ENCODE measurements at places on chromosomes 7 and 10.

- DNase-seq: no peak
Measured at GRCh38 chr10:52257692-52258075, 56.4 kb upstream of the DKK1 start.

GRCh38 chr7:96017877-96018276 is 245.5 kb downstream of the DYNC1I1 start:
- DNase-seq: no peak

DNA sequence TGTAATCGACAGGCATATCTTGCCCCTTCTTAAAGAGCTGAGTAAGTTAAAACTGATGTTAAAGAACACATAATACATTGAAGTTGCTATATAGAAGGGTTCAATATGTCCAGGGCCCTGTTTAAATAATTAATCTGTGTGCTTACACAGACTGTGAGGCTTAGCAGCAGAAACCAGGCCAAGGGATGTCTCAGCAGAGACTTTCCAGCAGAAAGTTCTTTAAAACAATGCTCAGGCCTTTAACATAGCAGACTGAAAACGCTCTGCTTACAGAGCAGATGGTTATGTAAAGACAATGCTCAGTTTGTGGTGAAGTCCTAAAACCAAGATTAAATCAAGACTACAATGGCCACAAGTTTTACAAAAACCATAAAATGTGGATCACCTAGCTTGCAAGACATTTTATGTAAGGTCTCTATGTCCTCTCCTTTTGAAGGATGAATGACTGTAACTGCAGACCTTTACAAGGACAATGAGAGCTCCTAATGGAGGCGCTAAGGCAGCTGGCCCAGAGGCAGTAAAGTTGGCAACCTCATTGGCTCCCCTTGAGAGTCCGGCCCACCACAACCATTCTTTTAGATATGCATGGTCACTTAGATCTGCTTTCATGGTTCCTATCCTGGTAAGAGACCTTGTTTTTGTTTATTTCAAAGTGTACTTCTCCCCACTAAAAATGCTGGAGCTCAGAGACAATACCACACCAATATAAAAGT is 56.3 kb downstream of the FZD1 start:
- no peak for DNase-seq

DNA sequence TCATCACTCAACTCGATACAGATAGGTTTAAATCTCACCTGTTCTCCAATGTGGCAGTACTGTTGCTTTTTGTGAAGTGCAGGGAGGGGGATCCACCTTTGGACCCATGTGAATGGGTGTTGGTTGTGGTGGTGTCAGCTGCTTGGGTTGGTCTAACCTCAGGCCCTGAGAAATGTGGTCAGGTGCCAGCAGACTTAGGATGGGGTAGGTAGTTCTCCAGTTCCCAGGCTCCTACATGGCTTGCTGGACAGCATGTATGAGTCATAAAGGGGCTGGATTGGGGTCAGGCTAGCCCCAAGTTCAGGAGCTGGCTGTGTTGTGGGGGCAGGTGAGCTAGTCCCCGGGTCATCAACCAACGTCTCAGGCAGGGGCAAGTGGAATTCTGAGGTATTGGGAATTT is 472.6 kb upstream of the CNTNAP2 start:
- DNase-seq: no peak

GRCh38 chr10:131996466-131997365 is 15.0 kb upstream of the BNIP3 start:
- no peak for DNase-seq

DNA sequence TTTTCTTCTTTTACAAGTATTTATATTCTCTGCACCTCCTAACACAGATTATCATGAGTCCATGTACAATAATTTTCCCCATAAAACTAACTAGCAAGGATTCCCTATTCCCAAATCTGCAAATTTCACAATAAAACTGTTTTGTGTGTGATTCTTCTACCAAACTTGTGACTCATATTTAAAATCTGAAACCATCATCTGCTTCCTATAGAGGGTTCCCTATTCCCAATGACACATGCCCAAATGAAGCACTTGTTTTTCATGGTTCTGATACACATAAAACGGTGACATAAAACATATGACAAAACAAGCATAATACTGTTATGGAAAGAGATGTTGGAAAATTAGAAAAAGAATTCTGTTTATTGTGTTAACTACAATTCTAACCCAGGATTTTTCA is 657.6 kb downstream of the PARD3 start:
- DNase-seq: no peak

- DNase-seq: no peak
Measured at GRCh38 chr7:93196336-93196735, 29.9 kb downstream of the HEPACAM2 start.

Measured in esophagus squamous epithelium (tissue), 5 donors.